ENCODE measurements at places on chromosomes 4 and X.

- DNase-seq, result no peak
These were observed 82.1 kb upstream of the NKX1-1 start for GRCh38 chr4:1488357-1488756.

- DNase-seq, result no peak
These were observed 802.0 kb downstream of the RPA4 start for GRCh38 chrX:97685753-97686152.

- no peak for DNase-seq
These were observed 322.8 kb upstream of the FAT1 start for GRCh38 chr4:187046471-187046870.

DNA sequence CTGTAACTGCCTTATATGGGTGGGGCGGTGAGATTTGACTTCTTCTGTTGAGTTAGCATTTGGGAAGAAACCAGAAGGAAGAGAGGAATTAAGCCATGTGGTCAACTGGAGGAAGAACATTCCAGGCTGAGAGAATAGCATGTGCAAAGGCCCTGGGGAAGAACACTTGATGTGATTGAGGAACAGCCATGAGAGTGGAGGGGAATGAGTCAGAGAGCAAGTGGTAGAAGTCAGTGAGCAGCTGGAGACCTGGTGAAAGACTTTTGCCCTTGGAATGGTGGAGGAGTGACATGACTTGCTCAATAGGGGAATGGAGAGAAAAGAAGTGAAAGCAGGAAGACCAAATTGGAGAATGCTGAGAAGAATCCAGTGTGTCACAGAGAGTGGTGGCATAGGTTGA is 327.8 kb upstream of the HAND2 start:
- no peak for DNase-seq

- no peak for DNase-seq
These were observed 42.4 kb upstream of the NOCT start for GRCh38 chr4:138972956-138973801.

DNA sequence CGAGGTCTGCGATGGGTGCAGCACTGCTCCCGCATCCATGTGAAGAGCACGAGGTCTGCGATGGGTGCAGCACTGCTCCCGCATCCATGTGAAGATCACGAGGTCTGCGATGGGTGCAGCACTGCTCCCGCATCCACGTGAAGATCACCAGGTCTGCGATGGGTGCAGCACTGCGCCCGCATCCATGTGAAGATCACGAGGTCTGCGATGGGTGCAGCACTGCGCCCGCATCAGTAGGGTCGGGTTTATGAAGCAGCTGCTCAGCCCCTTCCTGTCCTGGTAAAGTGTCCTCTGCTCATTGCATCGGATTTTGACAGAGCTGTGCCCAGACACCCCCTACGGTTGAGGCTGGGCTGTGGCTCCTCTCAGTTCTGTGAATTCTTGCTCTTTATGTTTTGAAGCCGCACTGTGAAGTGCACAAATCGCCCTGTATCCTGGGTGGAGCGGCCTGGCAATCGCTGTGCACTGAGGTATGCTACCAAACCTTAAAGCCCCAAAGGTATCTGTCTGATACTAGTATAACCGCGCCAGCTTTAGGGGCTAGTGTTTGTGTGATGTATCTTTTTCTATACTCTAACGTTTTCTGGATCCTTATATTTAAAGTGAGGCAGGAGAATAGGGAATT is 98.7 kb downstream of the CPZ start:
- DNase-seq, result no peak

GRCh38 chr4:43918377-43918776 is 530.2 kb downstream of the KCTD8 start:
- DNase-seq, result no peak
